ENCODE measurements at places on chromosomes 3 and 15. TPM values are rescaled to one million over a fixed set of nuclear protein-coding genes. Genes with fewer than 3 reads are reported as not detected.
A peak's percentile ranks its signal among the peaks of the same experiment; 100 is the strongest.

The FEZF2 gene
- not detected for total RNA-seq

The NANOGP8 gene
- not detected for total RNA-seq

The EBLN2 gene
- total RNA-seq, result 5.6 TPM

The GOLGA6L9 gene
- total RNA-seq, result 7.9 TPM

The TTLL13 gene
- under 0.01 TPM for total RNA-seq

The ZNF662 gene
- total RNA-seq, result 1.3 TPM

The DCBLD2 gene
- 80.1 TPM for total RNA-seq

The SERPINI2 gene
- not detected for total RNA-seq

The ISLR gene
- 0.53 TPM for total RNA-seq

The GOLGA6L6 gene
- not detected for total RNA-seq

- no peak for DNase-seq
These were observed 138.3 kb upstream of the FAM3D start for GRCh38 chr3:58804914-58805313.

DNA sequence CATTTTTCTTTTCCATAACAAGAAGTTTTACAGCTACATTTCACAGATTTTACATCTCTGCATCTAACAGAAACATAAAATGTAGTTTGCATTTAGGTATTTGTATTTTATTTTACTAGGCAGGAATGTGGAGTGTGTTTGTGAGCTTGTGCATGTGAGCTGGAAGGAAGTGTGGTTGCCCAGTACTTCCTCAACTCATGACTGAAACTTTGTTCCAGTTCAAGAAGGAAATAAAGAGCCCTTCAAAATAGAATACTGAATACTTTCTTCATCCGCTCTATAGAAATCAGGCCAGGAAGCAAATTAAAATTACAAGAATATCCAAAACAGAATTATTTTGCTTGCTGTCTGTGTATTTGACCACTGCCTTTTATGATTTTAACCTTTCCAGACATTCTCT, 81.3 kb downstream of the CHL1 start:
- no peak for DNase-seq

GRCh38 chr3:144677103-144677502, 705.5 kb downstream of the DIPK2A start:
- DNase-seq, result no peak

DNA sequence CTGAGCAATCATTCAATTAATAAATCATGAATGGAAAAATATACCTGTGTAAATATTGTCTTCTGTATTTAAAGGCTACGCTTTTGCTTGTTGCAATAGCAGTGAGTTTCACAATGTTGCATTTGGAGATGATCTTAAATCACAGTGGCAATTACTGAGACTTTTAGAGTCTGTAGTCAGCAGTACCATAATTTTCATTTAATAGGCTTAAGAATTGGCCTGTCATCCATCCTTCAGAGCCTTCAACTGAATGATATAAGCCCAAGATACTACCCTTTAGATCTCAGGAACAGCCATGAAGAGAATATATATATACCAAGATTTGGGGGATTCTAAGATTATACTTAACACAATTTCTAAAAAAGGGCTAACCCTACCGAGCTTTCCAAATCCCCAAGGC, 458.1 kb downstream of the GBE1 start:
- DNase-seq, result no peak

DNA sequence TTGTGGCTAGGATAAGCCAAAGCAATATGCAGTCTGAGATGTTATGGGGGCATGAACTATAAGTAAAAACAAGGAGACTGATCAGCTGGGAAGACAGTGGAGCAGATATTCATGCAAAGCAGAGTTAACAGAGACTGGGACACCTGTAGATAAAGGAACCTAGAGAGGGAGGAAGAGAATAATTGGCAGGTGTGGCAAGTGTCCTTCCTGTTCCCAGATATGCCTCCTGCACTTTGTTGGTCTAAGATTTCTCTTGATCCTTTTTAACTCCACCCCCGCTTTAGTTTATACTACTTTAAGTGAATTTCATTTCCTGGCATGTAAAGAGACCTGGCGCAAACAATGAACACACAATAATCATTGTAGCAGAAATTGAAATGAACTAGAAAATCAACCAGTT, 169.4 kb downstream of the CNTN6 start:
- no peak for DNase-seq

DNA sequence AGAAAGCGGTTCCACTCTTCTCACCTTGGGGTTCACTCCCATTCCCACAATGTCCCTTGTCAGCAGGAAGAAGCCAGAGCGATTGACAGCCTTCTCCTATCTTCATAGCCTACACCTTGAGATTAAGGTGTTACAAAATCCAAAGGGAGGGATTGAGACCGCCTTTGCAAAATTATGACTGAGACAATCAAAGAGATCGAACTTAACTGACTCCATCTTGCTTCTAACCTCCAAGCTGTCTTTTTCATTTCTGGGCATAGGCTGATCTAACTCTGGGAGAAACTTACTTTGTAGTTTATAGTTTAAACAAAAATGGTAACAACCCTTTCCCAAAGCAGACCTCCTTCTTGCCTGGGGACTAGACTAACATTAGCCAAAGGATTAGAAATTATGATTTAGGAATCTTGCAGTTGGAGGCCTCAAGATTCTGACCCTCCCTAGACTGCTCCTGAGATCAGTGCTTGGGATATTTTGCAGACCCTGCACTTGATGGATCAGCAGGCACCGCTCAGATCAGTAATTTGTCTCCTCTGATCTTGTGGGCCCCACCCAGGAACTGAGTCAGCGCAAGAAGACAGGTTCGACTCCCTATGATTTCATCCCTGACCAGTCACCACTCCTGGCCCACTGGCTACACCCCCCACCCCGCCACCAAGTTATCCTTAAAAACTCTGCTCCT, 40.0 kb downstream of the PAQR5 start:
- DNase-seq, result peak; percentile 63

DNA sequence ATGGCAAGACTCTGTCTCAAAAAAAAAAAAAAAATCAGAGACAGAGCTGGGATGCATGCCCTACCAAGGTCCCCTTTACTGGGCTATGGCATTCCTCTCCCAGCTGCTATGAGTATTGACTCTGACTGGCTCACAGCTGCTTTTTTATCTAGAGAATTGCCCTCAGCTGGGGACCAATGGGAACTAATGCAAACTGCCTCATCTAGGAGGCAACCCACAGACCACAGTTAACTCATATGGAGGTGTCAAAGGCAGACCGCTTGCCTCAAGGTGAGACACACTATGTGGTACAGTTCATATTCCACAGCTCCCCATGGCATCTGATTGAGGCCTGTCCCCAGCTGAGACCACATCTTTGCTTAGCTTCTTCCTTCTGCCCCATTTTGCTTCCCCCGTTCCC, 183.5 kb upstream of the EOMES start:
- DNase-seq, result no peak

- DNase-seq, result no peak
These were observed 5.3 kb downstream of the MINAR1 start for GRCh38 chr15:79437275-79438000.

DNA sequence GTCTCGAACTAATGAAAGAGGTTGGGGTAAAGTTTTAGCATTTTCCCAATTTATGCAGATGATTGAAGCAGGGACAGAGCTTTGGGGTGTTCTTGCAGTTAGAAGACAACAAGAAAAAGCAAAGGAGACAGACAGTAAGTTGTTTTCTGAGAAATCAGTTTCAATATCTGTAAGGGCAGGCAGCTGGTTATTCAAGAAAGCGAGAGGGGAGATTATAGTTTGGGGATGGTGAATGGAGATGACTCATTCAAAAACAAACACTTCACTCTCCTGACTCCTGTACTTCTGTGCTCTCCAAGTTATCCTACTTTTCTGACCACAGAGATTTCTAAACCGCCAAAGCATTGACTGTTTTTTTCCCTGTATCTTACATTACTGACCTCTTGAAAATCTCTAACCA, 352.0 kb downstream of the GAP43 start:
- DNase-seq, result peak; percentile 86

DNA sequence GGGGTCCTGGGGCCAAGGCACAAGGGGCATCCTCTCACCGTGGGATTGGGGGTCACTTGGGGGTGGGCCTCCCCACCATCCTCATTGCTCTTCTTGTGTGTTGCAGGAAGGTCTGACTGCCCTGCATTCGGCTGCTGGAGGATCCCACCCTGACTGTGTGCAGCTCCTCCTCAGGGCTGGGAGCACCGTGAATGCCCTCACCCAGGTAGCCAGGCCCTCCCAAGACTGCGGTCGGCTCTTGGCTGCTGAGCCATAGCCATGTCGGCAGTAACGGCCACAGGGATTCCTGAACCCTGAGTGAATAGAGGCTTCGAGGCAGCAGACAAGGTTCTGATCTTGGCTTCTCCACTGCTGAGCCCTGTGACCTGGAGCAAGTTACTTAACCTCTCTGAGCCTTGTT, 19.7 kb downstream of the ANKDD1A start:
- DNase-seq, result no peak

GRCh38 chr15:70585707-70586034, 177.7 kb downstream of the UACA start:
- no peak for DNase-seq

DNA sequence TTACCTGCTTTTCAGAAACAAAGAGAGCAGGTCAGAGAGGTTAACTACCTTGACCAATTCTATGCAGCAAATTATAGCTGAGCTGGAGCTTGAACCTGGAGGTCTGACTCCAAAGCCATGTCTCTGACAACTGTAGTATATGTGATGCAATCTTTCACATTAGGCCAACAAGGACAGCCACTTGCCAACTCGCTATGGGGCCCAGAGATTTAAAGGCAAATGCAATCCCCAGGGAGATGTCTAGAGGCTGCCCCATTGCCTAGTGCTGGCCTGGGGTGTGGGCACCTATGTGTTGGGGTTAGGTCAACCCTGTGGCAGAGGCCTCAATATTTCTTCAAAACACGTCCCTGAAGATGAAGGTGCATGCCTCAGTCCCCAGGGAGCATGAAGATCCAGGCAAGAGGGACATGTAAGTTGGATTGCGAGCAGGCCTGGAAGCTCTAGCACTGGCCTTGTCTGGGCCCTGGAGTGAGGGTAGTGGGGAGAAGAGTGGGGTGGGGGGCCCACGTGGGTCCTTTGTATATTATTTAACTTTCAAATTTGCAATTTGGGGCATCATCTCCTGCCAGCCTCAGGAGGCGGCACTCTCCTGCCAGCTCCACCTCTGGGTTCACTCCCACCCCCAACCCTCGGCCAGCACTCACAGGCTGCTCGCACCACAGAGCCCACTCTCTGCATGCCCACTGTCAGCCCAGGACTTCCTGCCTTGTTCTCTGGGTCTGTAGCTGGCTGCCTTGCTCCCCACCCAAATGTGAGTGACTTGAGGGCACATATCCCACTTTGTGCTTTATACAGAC, 64.3 kb downstream of the SLC12A8 start:
- DNase-seq, result no peak

- no peak for DNase-seq
These were observed 14.9 kb downstream of the SMAD3 start for GRCh38 chr15:67080118-67080899.

- DNase-seq, result no peak
These were observed 201.6 kb upstream of the UBE3A start for GRCh38 chr15:25640381-25640780.

DNA sequence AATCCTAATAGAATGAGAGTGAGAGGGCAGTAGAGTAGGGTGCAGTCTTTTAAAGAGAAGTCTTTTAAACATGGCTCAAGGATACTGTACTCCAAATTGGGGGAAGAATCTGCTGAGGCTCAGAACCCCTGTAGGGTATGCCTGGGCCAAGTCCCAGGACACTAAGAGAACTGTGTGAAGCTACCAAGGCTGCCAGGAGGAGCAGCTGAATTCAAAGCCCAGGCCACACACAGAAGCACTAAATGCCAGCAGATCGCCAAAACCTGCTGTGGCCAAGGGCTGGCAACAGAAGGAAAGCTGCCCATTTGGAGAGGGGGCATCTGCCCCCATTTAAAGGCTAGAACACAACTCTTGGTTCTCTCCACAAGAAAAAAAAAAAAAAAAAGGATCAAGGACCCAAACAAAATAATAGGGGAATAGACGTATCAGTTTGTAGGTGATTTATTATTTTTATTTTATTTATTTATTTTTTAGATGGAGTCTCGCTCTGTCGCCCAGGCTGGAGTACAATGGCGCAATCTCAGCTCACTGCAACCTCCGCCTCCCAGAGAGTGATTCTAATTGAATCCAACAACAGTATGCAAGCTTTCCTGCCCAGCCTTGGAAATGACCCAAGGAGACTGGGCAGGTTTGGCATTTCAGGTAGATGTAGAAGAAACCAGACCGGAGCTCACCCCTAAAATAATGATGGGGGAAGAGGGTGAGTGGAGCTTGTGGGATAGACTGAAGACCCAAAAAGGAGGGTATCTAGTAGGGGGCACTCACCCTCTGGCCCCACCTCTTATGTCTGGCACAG, 279.0 kb upstream of the WNT5A start:
- no peak for DNase-seq

- DNase-seq, result no peak
These were observed 83.5 kb upstream of the P3H2 start for GRCh38 chr3:190204200-190204599.

DNA sequence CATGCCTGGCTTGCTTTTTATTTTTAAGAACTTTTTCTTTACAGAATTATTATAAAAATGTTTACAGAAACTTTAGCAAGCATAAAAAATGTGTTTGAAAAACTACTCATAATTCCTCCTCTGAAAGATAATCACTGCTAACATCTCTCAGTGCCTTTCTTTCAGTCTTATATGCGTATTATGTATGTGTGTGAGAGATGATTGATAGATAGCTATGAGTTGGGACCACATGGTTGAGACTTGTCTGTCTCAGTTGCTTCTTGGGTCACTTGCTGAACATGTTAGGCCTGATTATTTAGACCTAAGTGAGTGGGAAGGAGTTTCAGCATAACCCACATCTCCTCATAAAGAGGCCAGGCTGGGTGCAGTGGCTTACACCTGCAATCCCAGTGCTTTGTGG, 11.1 kb downstream of the MAP6D1 start:
- DNase-seq, result no peak

DNA sequence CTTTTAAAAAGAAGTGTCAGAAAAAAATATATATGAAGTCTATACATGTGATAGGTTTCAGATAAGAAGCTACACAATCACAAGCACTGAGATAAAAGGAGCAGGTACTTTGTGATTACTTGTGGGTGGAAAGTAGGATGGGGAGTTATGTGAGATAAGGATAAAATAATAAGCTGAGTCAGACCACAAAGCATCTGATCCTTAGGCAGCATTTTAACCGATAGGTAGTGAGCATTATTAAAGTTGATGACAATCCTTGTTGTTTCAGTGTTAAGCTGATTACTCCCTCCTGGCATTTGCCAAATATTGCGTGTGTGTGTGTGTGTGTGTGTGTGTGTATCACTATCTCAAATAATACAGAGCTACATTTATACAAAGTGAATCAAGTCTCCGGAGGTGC, 483.1 kb downstream of the NAALADL2 start:
- DNase-seq, result no peak

- DNase-seq, result no peak
These were observed 4.5 kb upstream of the MRPS22 start for GRCh38 chr3:139339219-139339906.

- no peak for DNase-seq
These were observed 690.5 kb upstream of the ALCAM start for GRCh38 chr3:104676241-104676640.

DNA sequence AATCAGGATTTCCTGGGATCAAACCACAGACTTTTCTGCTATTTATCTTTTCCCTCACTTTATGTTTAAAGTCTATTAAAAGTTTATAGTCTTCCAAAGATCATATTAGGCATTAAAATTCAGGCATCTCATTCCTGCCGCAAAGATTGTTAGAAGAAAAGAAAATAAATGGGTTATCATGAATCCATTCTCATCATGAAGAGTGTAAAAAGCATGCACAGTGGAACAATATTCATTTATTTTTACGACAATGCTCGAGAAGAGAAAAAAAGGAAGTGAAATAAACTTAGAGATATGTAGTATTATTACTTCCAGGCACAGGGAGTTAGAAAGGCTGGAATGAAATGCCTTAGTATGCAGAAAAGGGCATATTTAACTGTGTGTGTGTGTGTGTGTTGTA, 213.7 kb upstream of the PLSCR5 start:
- DNase-seq, result no peak

All from bronchial epithelial cell (primary cell).